NCI-H1048 (cell line): ENCODE measurements at places on chromosomes 16 and 17.

DNA sequence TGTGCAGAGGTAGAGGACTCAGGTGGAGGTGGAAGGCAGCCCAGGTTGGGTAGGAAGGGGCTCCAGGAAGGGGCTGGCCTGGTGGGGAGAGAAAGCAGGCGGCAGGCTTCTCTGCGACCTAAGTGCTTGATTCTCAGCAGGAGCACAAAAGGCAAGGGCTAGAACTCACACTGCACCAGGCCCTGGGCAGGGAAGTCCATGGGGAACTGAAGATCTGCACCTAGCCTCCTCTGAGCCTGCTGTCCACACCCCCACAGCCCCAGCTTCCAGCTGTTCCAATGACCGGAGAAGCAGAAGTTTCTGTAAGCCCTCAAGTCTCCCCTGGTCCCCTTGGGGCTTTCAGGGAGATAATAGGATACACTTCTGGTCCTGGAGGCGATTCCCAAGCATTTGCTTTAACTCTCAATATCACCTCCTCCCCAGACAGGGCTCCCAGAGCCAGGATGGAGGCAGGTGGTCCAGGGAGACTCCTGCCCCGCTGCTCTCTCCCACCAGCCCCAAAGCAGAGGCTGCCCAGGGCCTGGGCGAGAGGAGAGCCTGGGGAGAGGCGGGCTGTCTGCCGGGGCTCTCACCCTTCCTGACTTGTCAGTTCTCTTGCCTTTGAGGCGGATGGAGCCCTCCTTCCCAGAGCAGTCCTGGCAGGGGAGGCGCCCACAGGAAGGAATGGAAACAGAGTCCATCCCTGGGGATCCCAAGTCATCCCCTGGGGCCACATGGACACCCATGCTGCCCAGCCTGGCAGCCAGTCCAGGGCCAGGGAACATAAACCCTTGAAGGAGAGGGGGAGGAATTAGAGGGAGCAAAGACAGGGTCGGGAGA, 126.0 kb downstream of the RBFOX3 start:
- DNase-seq: no peak

DNA sequence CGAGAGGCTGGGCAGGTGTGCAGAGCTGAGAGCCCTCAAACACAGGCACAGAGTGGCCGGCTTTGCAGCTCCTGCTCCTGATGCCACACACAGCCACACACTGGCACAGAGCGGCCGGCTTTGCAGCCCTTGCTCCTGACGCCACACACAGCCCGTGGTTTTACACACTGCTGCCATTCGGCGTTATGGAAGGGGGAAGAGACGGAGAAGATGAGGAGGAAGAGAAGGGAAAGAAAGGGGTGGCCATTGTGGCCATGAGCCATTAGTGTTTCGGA, 26.8 kb downstream of the WSCD1 start:
- no peak for DNase-seq

- DNase-seq: no peak
Observed at GRCh38 chr17:80716986-80717719, 172.5 kb downstream of the RPTOR start.

DNA sequence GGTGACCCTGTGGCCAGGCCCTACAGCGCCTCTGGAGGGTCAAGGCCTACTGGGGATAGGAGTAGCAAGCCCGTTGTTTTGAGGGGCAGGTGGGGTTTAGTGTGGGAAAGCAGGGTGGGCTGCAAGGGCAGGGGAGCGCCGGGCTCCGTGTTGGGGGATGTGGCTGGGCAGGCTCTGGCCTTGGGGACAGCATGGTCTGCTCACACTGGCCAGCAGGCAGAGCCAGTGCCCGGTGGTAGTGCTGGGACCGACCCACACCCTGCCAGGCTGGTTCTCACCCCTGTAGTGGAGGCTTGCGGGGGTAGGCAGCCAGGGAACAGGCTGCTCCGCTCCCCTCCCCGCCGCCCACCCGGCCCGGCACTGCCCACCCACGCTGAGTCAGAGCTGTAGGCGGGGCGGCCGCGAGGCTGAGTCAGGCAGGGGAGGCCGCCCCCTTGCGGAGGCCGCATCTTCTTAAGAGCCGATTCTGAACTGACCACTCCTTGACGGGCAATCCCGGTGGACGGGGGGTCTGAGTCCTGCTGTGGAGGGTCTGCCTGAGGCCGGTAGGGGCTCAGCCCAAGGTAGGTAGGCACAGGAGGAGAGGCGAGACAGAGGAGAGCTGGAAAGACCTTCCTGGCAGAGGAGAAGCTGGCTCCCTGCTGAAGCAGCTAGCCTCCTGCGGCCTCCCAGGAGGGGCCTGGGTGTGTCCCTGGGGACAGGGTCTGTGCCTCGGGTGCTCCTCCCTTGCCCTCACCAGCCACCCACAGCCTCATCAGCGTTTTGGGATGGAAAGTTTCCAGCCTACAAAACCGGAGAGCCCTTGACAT, 62.4 kb downstream of the BAIAP2 start:
- DNase-seq: no peak

DNA sequence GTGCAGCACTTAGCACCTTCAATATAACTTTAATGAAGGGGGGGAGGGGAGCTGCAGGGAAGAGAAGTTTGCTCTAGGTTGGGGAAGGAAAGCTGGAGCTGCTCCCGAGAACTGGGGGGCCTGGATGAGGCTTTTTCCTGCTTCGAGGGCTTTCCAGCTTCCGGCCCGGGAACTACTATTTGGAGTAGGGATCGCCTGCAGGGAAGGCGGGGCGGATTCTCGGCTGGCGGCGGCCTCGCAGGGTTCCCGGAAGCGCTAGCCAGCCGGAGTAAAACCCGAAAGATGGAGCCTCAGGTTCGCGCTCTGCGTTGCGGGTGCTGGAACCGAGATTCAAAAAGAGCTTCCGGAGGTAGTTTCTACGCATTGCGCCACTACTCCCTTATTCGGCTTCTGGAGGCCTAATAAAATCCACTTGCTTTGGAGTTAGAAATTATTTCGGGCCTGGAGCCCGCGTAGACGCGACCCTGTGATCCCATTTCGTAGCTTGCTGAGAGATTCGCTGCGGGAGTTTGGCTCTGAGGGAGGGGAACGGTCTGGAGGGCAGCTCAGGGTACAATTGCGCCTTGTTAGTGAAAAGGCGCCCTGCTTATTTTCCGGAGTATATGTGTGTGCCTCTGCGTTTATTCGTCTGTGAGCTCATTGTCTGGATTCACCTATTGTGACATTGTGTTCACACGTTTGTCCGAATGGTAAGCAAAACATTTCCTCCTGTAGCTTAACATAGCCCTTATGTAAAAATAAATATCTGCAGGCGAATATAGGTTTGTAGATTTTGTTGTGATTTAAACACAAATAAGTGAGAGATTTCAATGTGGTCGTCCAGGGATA, 652 bp downstream of the PRAC2 start:
- DNase-seq: no peak

DNA sequence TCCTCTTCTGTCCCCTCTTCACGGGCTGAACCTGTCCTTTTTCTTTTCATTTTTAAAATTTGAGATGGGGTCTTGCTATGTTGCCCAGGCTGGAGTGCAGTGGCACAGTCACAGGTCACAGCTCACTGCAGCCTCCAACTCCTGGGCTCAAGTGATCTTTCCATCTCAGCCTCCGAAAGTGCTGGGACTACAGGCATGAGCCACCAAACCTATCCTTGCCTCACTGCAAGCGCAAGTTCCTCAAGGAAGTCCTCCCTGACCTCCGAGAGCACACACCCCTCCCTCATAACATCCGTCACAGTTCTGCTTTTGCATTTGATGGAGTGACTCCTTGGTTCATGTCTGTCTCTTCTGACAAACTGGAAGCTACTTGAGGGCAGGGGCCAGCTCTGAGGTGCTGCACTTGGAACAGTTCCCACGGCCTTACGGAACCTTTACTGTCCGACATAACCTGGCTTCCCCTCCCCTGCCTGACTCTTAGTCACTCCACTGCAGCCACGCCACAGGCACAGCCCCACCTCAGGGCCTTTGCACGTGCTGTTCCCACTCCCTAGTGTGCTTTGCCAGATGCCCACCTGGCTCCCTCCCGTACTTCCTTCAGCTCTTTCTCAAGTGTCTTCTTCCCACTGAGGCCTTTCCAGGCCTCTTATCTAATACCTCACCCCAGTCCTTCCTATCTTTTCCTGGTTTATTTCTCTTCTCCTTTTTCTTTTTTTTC, 4.4 kb downstream of the TBX6 start:
- no peak for DNase-seq

GRCh38 chr16:29254676-29255495, 151.6 kb downstream of the NPIPB11 start:
- DNase-seq: no peak

GRCh38 chr16:57513371-57514102, 22.8 kb downstream of the CCDC102A start:
- DNase-seq: no peak

GRCh38 chr17:39200070-39200879, at the start of gene RPL19:
TSS of gene RPL19 (plus strand) at chr17:39200283. CDS start at chr17:39200345, 62 bp downstream.
- DNase-seq: no peak

DNA sequence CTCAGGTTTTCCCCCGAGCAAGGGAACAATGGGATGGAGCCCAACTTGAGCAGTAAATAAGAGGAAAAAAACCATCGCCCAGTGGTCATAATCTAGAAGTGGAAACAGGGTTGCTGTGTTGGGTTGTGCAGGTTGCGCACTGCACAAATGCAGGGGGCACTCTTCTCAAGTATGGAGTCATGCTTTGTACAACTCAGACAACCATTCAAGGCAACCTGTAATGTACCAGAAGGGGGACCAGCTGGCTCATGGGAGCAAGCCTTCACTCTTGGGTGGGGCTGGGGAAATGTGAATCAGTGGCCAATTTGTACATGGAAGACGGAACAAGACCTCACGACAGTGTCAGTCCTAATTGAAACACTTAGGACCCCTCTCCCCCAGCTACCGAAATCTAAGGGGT, 23.9 kb upstream of the LITAF start:
- no peak for DNase-seq

GRCh38 chr16:76653390-76654026, 376.3 kb downstream of the CNTNAP4 start:
- no peak for DNase-seq

DNA sequence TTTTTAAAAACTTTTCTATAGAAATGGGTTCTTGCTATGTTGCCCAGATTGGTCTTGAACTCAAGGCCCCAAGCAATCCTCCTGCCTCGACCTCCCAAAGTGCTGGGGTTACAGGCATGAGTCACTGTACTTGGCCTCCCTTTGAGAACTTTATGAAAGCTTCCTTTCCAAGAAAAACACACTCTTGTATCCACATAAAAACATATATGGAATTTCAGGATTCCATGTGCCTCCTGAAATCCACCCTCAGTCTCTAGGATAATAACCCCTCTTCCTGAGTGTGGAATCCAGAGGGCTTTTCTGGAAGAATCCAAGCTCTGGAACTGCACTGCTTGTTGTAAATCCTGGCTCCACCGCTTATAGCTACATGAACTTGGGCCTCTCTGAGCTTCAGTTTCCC, 53.2 kb upstream of the MRTFB start:
- no peak for DNase-seq

DNA sequence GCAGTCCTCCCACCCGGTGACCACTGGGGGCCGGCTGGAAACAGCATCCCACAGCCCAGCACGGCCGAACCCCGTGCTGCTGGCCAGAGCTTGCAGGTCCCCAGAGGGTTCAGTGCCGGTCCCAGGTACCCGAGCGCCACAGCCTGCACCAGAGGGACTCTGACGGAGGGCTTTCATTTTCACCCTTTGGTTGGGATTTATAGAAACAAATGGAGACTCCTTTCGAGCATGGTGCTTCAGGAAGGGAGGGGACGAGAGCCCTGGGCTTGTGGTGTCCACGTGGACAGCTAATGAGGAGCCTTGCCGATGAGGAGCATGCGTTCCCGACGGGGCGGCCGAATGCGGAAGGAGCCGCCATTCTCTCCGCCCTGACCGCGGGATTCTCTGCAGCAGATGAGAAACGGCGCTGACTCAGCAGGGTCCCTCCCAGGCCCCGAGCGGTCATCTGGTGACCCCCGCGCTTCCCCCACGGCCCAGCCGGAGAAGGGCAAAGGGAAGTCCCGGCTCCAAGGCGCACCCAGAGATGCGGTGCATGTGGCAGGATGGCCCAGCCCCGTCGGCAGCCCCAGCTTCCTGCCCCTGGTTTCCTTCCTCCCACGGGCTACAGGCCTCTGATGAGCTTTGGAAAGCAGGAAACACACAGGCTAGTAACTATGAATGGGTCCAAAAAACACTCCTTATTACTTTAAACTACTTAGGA, 9.8 kb downstream of the SLC38A10 start:
- DNase-seq: no peak

- no peak for DNase-seq
Observed at GRCh38 chr16:85347213-85347591, 234.9 kb upstream of the CIBAR2 start.

DNA sequence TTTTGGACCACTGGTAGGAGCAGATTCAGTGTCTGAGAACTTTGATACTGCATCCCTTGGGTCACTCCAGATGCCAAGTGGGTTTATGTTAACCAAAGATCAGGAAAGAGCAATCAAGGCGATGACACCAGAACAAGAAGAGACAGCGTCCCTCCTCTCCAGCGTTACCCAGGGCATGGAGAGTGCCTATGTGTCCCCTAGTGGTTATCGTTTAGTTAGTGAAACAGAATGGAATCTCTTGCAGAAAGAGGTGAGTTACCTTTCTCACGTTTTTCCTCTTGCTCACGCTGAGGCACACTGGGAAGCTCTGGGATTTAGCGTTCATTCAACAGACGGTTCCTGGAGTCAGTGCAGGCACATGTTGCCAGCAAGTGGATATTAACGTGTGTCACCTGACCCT, 58.0 kb downstream of the NUP88 start:
- no peak for DNase-seq

DNA sequence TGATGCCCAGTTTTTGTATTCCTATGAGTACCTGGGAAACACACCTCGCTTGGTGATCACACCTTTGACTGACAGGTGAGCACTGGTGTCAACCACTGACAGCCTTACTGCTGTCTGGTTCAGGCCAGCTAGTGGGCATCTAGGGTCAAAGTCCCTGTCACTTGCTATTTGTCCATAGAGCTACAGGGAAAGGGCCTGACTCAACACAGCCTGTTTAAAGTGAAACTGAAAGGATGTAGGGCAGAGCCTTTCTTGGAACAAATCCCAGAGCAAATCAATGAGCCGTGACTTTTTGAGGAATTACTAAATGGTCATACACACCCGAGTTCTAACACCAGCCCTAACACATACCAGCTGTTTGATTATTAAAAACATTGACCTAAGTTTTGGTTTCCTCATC, 106.8 kb downstream of the DNAH9 start:
- DNase-seq: no peak

DNA sequence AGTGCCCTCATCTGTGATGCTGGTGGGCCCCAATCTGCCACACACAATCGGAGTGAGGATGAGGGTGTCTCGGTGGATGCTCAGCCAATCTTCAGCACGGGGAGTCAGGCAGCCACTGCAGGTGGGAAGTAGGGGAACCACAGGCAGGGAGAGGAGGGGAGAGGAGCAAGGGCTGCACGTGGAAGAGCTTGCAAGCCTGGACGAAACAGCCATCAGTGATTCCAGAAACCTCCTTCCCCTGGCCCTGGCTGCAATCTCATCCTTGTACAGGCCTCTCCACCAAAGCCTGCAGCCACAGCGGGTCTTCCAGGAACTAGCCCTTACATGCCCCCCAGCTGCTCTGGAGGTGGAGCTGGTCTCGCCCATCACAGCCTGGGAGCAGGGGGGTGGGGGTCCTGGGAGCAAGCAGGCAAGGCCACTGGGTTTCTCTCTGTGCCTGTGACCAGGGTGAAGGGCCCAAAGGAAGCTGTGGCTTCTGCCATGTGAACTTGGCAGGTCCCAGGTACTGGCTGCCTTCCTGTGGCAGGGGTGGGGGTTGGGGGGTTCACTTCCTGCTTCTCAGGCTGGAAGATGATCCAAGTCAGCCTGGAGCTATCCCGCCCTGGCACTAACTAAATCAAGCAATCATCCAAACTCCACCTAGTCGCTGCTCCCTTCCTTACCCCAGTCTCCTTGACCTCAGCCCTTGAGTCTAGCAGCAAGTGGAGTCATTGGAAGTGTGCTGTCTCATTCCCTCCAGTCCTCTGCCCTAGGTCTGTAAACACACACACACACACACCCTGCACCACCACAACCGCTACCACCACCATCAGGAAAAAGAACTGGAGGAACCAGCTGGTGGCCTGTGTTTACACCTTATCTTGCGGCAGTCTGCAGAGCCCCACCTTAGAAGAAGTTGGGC, 29.4 kb upstream of the MLKL start:
- DNase-seq: no peak
